Neural progenitor cell (in vitro differentiated cells): ENCODE measurements at places on chromosomes 5 and 9. TPM values are rescaled to one million over a fixed set of nuclear protein-coding genes. Genes with fewer than 3 reads are reported as not detected.

- H3K4me1 ChIP-seq: peaks cover 8% of the 10 kb centered on the region
- no peak overlapping the region for H3K27ac ChIP-seq
- DNase-seq: no peak
- H3K27me3 ChIP-seq: no peaks in the 10 kb centered on the region
- no peaks in the 10 kb centered on the region for H3K36me3 ChIP-seq
- H3K4me3 ChIP-seq: no peak overlapping the region
Observed at GRCh38 chr9:116870566-116870965, 183.5 kb downstream of the TRIM32 start.

GRCh38 chr5:135013445-135013844 is 20.6 kb downstream of the PITX1 start:
- H3K36me3 ChIP-seq: no peaks in the 10 kb centered on the region
- H3K27ac ChIP-seq: no peak overlapping the region
- H3K4me1 ChIP-seq: no peaks in the 10 kb centered on the region
- no peaks in the 10 kb centered on the region for H3K27me3 ChIP-seq
- DNase-seq: no peak

GRCh38 chr9:129285979-129286772 is 108.1 kb upstream of the IER5L start:
- H3K36me3 ChIP-seq: no peaks in the 10 kb centered on the region
- no peaks in the 10 kb centered on the region for H3K27me3 ChIP-seq
- no peak overlapping the region for H3K27ac ChIP-seq
- no peak for DNase-seq
- peaks cover 36% of the 10 kb centered on the region for H3K4me1 ChIP-seq
- no peak overlapping the region for H3K4me3 ChIP-seq

DNA sequence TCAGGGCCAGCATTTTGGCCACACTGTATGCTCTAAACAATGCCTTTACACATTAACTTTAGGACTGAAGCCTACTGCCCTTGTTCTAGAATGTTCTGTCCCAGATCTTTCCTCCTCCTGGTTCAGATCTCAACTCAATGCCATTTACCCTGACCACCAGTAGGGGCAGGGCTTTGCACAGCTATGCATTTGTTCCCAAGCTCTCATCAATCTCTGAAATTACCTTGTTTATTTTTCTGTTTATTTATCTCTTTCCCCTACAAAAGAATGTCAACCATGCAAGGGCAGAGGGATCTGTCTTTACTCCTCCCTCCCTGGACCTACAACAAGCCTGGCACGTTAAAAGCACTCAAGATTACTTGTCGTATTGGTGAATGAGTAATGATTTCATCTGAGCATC is 612.9 kb downstream of the BNC2 start:
- H3K4me1 ChIP-seq: peaks cover 14% of the 10 kb centered on the region
- H3K27ac ChIP-seq: no peak overlapping the region
- DNase-seq: peak; percentile 8
- H3K4me3 ChIP-seq: no peak overlapping the region

GRCh38 chr9:129394061-129394885 is 216.2 kb upstream of the IER5L start:
- no peak overlapping the region for H3K27ac ChIP-seq
- peaks cover 5% of the 10 kb centered on the region for H3K27me3 ChIP-seq
- H3K36me3 ChIP-seq: no peaks in the 10 kb centered on the region
- no peak overlapping the region for H3K4me3 ChIP-seq

Gene ANKRD20A1
- total RNA-seq: not detected in 2 replicates

Gene WHRN
- 1.1 and 6.6 TPM in 2 replicates for total RNA-seq

Gene FGF10
- 0.37 and 1.3 TPM in 2 replicates for total RNA-seq

Gene RNF130
- total RNA-seq: 183 and 185 TPM in 2 replicates
